ENCODE measurements at places on chromosomes 4 and X.

DNA sequence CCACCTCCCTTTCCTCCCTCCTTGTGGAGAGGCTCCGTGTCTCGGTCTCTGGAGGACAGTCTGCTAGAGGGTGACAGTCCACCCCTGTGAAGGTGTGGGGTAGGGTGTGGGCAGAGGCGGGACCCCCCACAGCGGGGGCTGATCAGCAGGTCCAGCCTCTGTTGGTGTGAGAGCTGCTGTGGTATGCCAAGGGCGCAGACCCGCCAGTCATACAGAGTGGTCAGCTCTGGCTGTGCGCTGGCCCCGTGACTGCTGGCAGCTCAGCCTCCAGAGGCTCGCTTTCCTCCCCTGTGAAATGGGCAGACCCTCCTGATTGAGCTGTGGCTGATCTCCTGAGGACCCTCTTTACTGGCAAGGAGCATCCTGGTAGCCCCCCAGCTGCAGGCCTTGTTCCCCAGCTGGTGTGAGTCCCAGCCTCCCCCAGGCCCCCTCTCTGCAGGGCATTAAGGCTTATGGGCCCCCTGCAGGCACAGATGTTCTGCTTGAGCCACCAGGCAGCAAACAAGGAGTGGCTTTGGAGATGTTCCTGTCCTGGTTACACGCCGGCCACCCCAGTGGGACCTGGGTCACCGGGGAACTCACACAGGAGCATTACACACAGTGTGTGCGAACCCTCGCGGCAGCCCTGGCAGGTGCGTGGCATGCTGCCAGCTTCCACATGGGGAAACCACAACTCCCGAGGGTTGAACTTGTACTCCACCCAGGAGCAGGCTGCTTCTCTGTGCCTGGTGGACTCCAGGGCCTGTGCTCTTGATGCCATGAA is 76.8 kb downstream of the PPP2R2C start:
- DNase-seq = no peak

DNA sequence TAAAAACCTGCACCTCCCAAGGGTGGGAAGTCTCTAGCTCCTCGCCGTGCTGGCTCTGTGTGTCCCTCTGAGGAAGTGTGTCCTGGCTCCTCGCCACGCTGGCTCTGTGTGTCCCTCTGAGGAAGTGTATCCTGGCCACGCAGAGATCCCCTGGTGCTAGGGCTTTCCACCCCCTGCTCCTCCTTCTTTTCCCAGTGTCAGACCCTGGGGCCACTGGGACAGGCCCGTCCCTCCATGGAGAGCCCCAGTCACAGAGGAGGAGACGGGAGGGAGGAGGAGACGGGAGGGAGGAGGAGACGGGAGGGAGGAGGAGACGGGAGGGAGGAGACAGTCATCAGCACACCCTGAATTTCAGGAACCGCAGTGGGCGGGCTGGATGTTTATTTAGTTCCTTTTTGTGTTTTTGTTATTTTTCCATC is 53.8 kb upstream of the HGFAC start:
- no peak for DNase-seq

DNA sequence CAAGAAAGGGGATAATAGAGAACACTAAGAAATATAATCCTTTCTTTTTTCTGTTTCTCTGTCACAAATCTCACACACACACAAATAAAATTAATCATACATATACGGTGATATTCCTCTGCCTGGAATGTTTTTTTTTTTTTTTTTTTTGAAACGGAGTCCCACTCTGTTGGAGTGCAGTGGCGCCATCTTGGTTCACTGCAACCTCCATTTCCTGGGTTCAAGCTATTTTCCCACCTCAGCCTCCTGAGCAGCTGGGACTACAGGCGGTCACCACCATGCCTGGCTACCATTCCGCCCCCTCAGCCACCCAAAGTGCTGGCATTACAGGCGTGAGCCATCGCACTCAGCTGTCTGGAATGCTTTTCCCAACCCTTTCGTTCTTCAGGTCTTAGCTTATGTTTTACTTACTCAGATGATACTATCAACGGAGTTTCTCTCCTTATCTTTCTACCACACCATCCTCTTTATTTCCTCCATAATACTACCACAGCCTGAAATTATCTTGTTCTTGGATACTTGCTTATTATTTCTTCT is 69.3 kb downstream of the ANKRD17 start:
- no peak for DNase-seq

- no peak for DNase-seq
These were observed 132.4 kb upstream of the USP9X start for GRCh38 chrX:40952855-40953254.

GRCh38 chrX:120321520-120322281 is 10.4 kb upstream of the TMEM255A start:
- no peak for DNase-seq

- no peak for DNase-seq
These were observed 11.5 kb upstream of the HOPX start for GRCh38 chr4:56692576-56692975.

GRCh38 chr4:143396695-143397094 is 60.0 kb downstream of the GAB1 start:
- DNase-seq = no peak

- DNase-seq = no peak
These were observed 1.9 kb upstream of the DRP2 start for GRCh38 chrX:101217689-101218088.

GRCh38 chr4:8582016-8582415 is 1.8 kb downstream of the GPR78 start:
- DNase-seq = no peak

Data from bone marrow (tissue), 2 donors.